NCI-H1436 treated with DMSO at 0.1 percent for 48 hours (cell line): ENCODE measurements at places on chromosomes 4 and X.

DNA sequence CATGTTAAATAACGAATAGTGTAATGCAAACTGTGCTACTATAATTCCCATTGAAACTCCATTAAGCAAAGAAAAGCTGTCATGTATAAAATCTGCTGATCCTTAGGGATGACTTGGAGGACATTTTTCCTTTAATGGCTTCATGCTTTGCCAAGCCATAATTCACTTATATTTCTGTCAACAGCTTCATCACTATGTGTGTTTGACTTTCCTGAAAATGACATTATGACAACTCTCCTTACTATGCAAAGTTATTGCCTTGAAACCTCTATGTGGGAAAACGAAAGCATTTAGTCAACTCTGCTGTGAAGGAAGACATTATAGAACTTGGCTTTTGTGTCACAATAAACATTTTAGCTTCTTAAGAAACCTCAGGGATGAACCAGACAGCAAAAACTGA, 210.5 kb downstream of the GRXCR1 start:
- DNase-seq, result no peak

GRCh38 chrX:136204571-136204970, 46.6 kb downstream of the MAP7D3 start:
- no peak for DNase-seq

- DNase-seq, result no peak
These were observed 41.2 kb upstream of the ZC4H2 start for GRCh38 chrX:65017451-65017850.

GRCh38 chr4:137754652-137755471, 222.6 kb upstream of the PCDH18 start:
- DNase-seq, result no peak

DNA sequence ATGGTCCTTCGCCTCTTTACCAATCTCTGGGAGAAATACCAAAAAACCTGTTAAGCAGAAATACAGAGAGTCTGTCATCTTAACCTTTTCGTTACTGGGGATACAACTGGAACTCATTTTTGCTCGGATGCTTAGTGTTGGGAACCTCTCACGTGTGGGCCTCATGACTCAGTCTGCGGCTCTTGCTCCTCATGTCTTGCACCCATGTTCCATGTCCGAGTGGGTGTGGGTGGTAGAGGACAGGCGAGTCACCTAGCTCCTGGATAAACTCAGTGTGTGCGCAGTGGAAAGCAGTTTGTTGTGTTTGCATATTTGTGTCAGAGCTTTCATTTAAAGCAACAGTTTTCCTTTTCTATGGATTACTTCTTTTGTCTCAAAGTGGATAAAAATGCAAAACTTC, 70.6 kb downstream of the TNIP2 start:
- no peak for DNase-seq

GRCh38 chr4:95071851-95072250, 314.1 kb downstream of the BMPR1B start:
- DNase-seq, result no peak
